IPS DF 6.9 (cell line): ENCODE measurements at places on chromosomes 7 and 10.

DNA sequence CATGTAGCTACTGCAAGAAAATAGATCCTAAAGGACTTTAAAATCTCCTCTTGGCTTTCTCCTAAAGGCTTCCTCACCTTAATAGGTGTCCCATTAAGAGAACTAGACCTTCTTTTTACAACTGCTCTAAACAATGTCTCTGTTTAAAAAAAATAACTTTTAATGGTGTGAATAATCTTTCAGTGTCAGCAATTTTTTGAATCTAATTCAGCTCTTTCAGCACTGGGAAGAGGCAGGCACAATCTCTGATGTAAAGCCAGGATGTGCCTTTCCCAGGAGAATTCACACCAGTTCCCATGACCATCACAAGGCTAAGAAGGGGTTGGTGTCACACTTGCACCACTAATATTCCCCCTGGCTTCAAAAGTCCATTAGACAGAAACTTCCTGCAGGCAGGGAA, 254.6 kb downstream of the XPNPEP1 start:
- no peak for DNase-seq

- DNase-seq = no peak
These were observed 59.8 kb downstream of the CSGALNACT2 start for GRCh38 chr10:43197834-43198681.

GRCh38 chr10:84076540-84077195, 62.6 kb upstream of the GHITM start:
- DNase-seq = peak; percentile 25

- no peak for DNase-seq
These were observed 66.9 kb upstream of the ARHGAP21 start for GRCh38 chr10:24790599-24790998.

GRCh38 chr10:11831520-11831951, 8.4 kb downstream of the PROSER2 start:
- no peak for DNase-seq

GRCh38 chr10:5944389-5945189, 32.8 kb downstream of the IL15RA start:
- DNase-seq = no peak

- peak; percentile 71 for DNase-seq
These were observed 23.6 kb upstream of the PFKP start for GRCh38 chr10:3043512-3044368.

DNA sequence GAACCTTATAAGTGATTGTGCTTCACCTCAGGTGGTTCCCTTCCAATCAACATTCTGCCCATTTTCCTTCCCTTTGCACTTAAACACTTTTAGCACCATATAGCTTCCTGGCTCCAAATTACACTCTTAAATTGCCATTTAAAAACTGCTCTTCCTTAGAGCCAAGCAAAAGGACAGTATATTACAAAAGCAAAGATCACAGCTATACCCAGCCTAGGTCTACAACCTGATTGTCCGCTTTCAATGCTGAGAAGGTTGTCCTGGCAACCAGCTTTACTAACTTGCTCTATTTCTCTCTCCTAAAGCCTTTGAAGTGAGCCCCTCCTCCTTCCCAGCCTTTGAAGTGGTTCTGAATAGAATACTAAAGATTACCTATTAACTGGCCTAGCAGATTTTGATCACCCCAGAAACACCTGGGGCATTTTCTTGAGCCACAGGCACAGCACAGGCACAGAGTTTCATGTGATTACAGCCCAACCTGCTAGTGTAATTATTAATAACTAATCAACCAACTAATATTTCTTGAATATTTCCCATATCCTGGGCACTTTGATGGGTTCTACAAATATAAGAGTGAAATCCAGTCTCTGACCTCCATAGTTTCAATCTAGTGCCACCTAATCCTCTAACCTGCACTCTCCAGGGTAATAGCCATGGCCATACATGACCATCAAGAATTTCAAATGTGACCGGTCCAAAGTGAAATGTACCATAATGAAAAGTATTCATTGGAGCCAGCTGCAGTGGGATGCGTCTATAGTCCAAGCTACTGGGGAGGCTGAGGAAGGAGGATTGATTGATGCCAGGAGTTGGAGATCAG, 63.6 kb upstream of the TRIM24 start:
- no peak for DNase-seq

DNA sequence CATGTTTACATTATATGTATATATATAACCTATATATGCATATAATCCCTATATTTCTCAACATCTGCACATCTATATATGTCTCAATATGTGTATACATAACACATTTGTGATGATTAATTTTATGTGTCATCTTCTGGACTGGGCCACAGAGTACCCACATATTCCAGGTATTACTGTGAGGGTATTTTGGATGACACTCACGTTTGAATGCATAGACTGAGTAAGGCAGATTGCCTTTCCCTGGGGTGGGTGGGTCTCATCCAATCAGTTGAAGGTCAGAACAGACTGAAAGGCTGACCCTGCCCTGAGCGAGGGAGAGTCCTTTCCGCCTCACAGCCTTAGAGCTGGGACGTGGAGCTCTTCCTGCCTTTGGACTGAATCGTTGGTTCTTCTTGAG, 295.2 kb upstream of the PFKP start:
- DNase-seq = no peak

- DNase-seq = no peak
These were observed 19.3 kb downstream of the AP5Z1 start for GRCh38 chr7:4794591-4795350.

DNA sequence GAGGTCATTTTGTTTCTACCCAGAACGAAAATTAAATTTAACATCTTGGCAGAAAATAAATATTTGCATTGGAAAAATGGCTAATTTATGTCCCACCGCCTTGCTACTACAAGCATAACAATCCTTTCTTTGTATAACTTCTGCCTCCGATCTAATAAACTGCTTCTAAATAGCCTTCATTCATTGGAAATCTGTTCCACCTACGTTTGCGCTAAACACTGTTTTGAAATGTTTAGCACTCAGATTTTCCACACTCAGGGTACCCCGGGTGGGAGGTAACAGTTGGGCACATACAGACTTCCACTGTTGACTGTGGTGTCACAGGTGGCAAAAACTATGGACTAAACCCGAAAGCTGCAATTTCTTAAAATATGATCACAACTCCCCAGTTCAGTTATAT, 96.4 kb downstream of the FGFR2 start:
- DNase-seq = no peak

GRCh38 chr10:77541247-77541646, 96.4 kb downstream of the KCNMA1 start:
- no peak for DNase-seq

DNA sequence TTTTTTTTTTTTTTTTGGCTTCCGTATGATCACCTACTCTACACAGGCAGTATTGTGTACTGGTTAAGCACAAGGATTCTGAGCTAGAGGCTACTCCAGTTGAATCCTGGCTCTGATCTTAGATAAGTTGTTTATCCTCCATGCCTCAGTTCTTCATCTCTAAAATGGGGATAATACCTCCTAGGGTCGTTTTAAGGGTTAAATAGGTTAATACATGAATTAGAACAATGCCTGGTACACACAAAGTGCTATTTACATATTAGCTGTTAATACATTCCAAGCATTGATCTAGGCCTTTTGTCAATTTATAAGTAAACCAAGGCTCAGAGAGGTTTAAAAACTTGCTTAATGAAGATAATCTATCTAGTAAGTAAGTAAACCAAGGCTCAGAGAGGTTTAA, 59.0 kb downstream of the ST7 start:
- DNase-seq = no peak

DNA sequence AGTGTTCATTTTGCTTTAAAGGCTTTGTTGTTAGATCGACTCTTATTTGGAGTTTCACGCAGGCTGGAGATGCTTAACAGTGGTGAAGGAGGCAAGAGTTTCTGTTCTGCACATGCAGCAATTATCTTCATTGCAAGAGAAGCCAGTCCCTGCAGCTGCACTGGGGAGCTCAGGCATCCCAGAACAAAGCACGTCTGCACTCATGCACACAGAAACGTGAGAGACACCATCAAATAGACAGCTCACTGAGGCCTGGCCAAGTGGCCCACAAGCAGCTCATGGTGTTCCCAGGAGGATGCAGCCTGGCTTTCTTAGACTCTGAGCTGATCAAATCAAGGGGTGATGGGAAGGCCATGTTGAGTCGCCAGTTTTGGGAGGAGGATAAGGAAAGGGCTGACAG, 246.1 kb downstream of the CREB5 start:
- no peak for DNase-seq

- DNase-seq = no peak
These were observed 3.7 kb downstream of the OGA start for GRCh38 chr10:101814466-101815071.

DNA sequence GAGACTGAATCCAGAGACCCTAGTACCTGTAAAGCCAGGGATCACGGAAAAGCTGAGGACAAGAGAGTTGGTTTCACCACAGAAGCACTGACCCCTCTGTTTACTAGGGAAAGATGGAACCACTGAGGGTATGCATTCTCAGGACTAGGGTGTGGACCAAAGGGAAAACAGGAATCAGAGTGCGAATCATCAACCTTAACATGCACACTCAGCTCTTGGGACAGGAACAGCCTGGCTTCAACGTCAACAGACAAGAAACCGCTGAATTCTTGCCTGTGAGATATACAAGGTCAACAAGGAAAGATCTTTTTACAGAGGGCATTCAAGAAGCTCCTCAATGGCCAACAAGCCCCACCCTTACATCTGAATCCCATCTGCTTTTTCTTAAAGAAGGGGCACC, 14.9 kb downstream of the TNRC18 start:
- DNase-seq = no peak

DNA sequence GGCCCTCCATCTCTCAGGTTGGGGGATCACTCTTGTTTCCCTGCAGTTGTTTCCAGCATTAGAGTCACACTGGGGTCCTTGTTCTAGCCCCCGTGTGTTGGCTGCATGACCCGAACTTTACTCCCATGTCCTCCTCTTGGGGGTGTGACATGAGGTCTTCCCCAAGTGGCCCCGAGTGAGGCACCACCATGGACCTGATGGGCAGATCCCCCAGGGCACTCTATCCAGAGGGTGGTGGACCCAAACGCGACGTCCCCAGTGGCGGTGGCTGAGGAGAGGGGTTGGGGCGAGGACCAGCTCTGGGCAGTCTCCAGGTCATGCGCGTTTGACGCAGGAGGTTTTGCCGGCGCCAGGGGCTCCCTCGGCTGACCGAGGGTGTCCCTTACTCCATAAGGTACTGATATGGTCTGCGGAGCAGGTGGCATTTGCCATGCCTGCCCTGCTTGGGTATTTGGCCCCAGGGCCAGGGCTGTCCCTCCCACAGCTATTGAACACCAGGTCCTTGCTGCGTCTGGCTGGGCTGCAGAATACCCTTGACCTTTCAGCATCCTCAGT, 131.9 kb downstream of the LHPP start:
- DNase-seq = no peak

DNA sequence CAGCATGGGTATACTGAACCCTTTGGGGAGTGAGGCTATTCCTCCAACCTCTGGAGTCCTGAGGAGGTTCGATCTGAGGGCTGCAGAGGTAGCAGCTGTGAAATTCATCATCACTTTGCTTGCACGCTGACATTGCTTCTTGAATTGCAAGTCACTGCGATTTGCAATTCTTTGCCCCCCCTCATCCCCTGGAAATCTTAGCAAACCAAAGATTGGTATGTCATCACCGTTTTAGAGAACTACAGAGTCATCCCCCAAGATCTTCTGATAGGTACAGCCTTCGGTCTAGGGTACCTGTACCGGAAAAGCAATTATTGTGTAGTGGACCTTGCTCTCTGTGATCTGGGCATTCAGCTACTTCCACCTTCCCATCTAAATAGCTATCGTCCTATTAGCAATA, 192.6 kb downstream of the KLF6 start:
- no peak for DNase-seq

GRCh38 chr10:37680243-37680683, 177.1 kb downstream of the ZNF248 start:
- DNase-seq = no peak

DNA sequence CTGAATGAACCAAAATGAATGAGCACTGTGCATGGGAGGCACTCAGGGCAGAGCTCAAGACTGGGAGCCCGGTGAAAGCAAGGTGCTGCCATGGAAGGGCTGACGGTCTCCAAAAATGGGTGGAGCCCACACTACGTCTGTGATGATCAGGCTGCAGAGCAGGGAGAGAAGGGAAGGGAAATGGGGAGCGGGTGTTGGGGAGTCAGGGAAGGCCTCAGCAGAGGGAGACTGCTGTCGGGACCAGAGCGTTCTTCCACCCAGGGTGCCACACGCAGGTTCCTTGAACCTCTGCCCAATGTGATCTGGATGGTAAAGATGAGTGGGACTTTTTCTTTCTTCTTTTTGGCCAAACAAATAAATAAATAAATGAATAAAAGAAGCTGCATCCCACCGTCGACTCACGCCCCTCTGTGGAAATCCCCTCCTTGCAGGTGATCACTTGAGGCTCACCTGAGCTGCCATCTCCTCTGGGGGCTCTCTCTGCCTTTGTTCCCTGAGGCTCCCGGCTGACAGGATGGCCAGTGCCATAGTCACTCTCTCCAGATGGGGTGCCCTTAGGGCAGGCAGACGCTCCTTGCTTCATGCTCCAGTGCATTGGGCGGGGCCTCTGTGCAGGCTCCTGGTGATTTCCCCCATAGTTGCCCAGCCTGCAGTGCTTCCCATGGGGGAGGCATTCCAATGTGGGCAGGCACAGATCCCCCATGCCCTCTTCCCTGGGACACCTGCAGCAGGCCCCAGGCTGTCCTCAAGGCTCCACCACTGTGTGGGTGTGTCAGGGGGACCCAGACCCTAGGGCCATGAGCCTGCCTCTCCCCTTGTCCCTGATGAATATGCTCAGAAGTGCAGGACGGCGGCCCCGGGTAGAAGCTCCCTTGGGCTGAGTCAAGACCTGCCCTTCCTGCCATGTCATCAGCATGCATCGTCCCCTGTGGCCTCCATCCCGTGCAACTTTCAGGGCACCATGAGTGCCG, 131.8 kb downstream of the PTPN20 start:
- DNase-seq = no peak

DNA sequence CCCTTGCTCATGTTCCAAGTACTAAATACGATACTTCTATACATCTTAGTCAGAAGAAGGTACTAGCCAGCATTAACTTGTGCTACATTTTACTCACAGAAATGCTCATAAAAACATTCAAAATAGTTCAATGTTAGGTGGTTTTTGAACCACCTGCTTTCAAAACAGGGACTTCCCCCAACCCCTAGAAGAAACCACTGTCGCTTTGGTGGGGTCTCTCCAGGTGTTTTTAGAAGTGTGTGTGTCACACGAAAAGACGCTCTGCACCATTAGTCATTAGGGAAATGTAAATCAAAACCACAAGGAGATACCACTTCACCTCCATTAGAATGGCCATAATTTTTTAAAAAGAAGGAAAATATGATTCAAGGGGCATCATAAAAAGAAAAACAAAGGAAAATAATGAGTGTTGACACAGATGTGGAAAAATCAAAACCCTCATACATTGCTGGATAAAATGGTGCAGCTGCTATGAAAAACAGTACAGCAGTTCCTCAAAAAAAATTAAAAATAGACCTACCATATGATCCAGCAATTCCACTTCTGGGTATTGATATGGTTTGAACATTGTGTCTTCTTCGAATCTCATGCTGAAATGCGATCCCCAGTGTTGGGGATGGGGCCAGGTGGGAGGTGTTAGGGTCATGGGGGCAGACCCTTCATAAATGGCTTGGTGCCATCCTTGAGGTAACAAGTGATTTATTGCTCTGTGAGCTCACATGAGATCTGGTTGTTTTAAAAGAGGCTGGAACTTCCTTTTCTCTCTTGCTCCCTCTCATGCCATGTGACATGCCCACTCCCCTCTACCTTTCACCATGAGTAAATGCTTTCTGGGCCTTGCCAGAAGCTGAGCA, 74.2 kb downstream of the MALSU1 start:
- no peak for DNase-seq
